Activated naive CD4-positive, alpha-beta T cell treated with anti-CD3 and anti-CD28 coated beads, Interleukin-2, amount 10 ng/mL, durations not matched to agents 7 days and 5 days (primary cell): ENCODE measurements at places on chromosomes 3 and 15.

GRCh38 chr3:150391161-150391560, 16.9 kb upstream of the TSC22D2 start:
- no peak for DNase-seq
- H3K4me1 ChIP-seq, result no peaks in the 10 kb centered on the region
- no peak overlapping the region for H3K4me3 ChIP-seq
- peaks cover 11% of the 10 kb centered on the region for H3K27me3 ChIP-seq

GRCh38 chr3:145704020-145704419, 457.0 kb downstream of the PLOD2 start:
- no peak overlapping the region for H3K4me3 ChIP-seq
- no peak for DNase-seq
- H3K36me3 ChIP-seq, result no peaks in the 10 kb centered on the region

DNA sequence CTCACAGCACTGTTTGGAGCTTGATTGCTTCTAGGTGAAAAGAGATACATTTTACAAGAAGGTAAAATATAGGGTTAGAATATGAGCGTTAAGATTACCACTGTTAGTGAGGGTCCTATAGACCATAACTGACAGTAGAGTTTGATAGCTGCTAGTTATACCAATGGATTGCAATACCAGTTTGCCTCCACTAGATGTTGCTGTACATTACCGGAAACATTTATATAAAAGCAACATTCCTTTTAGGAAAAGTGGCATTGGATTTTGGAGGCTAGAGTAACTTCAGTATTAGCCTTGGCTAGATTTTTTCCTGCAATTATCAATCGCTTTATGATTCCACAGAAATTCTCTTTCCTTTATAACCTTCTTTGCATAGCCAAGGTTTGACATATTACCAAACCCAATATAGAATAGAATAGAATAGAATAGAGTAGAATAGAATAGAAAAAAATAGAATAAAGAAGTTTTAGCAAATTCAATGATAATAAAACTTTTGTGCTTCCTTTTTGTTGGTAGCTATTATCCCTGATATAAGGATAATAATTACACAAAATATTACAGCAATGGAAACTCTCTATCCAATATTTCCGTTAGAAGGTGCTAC, 1093.6 kb upstream of the ALCAM start:
- no peak for DNase-seq
- H3K4me1 ChIP-seq, result no peaks in the 10 kb centered on the region
- no peaks in the 10 kb centered on the region for H3K27me3 ChIP-seq
- no peak overlapping the region for H3K4me3 ChIP-seq

DNA sequence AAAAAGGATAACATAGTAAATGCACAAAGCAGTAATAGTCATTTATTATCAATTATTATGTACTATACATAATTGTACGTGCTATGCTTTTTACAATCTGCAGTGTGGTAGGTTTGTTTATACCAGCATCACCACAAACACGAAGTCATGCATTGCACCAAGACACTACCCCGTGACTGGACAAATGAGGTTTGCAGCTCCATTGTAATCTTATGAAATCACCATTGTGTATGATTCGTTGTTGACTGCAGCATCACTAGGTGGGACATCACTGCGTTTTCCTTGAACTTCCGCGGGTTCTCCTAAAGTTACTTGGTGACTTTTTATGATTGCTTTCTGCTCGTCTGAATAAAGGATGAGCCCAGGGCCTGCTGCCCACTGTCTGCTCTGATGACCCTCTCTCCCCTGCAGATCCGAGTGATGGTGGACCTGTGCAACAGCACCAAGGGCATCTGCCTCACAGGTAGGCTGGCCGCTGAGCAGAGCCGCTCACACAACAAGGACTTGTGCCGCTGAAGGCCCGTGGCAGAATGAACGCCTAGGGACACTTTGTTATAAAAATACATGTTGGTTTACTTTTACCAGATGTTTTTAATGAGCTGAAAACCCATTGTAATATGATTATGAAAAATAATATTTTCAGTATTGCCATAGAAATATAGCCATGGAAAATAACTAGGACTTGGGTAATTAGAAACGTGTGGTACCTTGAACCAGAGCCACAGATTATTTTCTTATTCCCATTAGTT, 35.8 kb downstream of the GLDN start:
- H3K4me1 ChIP-seq, result no peaks in the 10 kb centered on the region
- no peak overlapping the region for H3K4me3 ChIP-seq
- peaks cover 5% of the 10 kb centered on the region for H3K27me3 ChIP-seq
- no peak for DNase-seq
- no peak overlapping the region for H3K27ac ChIP-seq

DNA sequence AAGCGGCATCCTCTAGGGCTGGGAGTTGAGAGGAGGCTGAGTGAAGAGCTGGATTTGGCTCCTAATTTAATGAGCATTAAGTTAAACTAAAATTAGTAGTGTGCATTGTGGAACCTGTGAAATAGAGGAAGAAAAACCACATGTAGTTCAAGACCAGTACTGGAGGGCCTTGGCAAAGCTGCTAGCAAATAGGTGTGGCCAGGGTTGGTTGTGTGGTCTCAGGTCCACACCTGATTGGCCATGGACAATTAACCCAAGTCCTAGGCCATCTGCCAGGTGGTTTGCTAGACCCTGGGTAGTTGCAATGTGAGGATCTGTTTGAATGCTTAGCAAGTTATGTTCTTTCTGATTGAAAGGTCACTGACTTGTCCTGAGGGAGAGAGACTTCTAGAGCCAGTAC, 275.5 kb downstream of the PDCD6IP start:
- no peaks in the 10 kb centered on the region for H3K36me3 ChIP-seq
- peaks cover 4% of the 10 kb centered on the region for H3K27me3 ChIP-seq
- no peak overlapping the region for H3K27ac ChIP-seq
- no peak for DNase-seq
- H3K4me3 ChIP-seq, result no peak overlapping the region

DNA sequence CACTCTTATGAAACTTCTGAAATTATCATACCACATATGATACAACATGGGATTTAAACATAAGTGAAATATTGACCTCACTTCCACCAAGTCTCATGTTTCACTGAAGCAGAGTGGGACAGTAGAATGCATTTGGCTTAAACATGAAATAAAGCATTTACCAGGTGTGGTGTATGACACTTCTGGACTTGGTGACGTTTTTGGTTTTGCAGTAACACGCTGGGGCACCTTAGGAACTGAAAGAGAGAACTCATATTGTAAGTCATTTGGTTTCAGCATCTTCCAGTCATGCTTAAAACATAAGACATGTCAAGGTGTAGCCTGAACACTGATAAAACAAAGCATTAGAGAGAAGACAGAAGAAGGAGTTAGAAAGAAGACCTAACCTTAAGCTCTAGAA, 95.3 kb downstream of the TFG start:
- no peaks in the 10 kb centered on the region for H3K4me1 ChIP-seq
- H3K36me3 ChIP-seq, result no peaks in the 10 kb centered on the region
- peaks cover 5% of the 10 kb centered on the region for H3K27me3 ChIP-seq
- no peak for DNase-seq
- no peak overlapping the region for H3K4me3 ChIP-seq
- H3K27ac ChIP-seq, result no peak overlapping the region

GRCh38 chr15:24966364-24967103, 11.7 kb downstream of the SNRPN start:
- no peak overlapping the region for H3K4me3 ChIP-seq
- no peaks in the 10 kb centered on the region for H3K27me3 ChIP-seq
- no peak overlapping the region for H3K27ac ChIP-seq
- no peaks in the 10 kb centered on the region for H3K4me1 ChIP-seq
- H3K36me3 ChIP-seq, result peaks cover 64% of the 10 kb centered on the region
- DNase-seq, result no peak

- H3K4me3 ChIP-seq, result no peak overlapping the region
- no peak for DNase-seq
- no peak overlapping the region for H3K27ac ChIP-seq
- no peaks in the 10 kb centered on the region for H3K36me3 ChIP-seq
- H3K27me3 ChIP-seq, result peaks cover 49% of the 10 kb centered on the region
- no peaks in the 10 kb centered on the region for H3K4me1 ChIP-seq
Observed at GRCh38 chr3:49566312-49566711, 12.0 kb downstream of the BSN start.

GRCh38 chr3:73490453-73491286, 134.1 kb downstream of the PDZRN3 start:
- H3K27me3 ChIP-seq, result peaks cover 4% of the 10 kb centered on the region
- H3K4me3 ChIP-seq, result no peak overlapping the region
- no peaks in the 10 kb centered on the region for H3K4me1 ChIP-seq
- no peak overlapping the region for H3K27ac ChIP-seq

- peak overlapping the region; percentile 99 for H3K4me3 ChIP-seq
- no peaks in the 10 kb centered on the region for H3K27me3 ChIP-seq
- peaks cover 88% of the 10 kb centered on the region for H3K36me3 ChIP-seq
- no peak for DNase-seq
- H3K27ac ChIP-seq, result peak overlapping the region; percentile 80
Observed at GRCh38 chr3:185928496-185928895, 9.3 kb downstream of the TRA2B start.

- DNase-seq, result no peak
- H3K27ac ChIP-seq, result no peak overlapping the region
- H3K36me3 ChIP-seq, result no peaks in the 10 kb centered on the region
- H3K4me1 ChIP-seq, result peaks cover 27% of the 10 kb centered on the region
- H3K4me3 ChIP-seq, result no peak overlapping the region
- peaks cover 13% of the 10 kb centered on the region for H3K27me3 ChIP-seq
Observed at GRCh38 chr15:99511866-99512661, 53.7 kb upstream of the MEF2A start.

DNA sequence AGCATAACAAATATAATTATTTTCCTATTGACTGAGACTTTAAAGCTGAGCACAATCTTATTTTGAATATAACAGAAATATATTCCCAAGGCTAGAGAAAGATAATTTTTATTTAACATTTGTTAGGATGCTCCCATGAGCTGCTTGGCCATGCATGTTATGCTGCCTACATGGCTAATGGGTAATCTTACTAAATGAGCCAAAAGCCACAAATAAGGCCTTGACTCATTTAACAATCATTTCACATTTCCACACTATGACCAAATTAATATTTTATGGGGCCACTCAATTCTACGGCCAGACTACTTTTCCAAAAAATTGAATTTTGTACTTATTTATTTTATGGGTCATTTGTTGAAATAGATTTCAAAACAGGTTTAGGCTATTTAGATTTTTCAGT, 141.7 kb downstream of the MEIS2 start:
- H3K27ac ChIP-seq, result no peak overlapping the region
- no peaks in the 10 kb centered on the region for H3K4me1 ChIP-seq
- no peaks in the 10 kb centered on the region for H3K36me3 ChIP-seq

- H3K27ac ChIP-seq, result no peak overlapping the region
- H3K4me3 ChIP-seq, result no peak overlapping the region
- no peaks in the 10 kb centered on the region for H3K4me1 ChIP-seq
- DNase-seq, result no peak
- peaks cover 40% of the 10 kb centered on the region for H3K27me3 ChIP-seq
- H3K36me3 ChIP-seq, result no peaks in the 10 kb centered on the region
Observed at GRCh38 chr15:39741258-39741657, 41.4 kb downstream of the FSIP1 start.

GRCh38 chr15:82536409-82537350, 3.6 kb downstream of the RPS17 start:
- H3K4me1 ChIP-seq, result peaks cover 37% of the 10 kb centered on the region
- no peak overlapping the region for H3K4me3 ChIP-seq
- H3K27me3 ChIP-seq, result no peaks in the 10 kb centered on the region
- peaks cover 53% of the 10 kb centered on the region for H3K36me3 ChIP-seq
- H3K27ac ChIP-seq, result peak overlapping the region; percentile 75
- DNase-seq, result no peak

DNA sequence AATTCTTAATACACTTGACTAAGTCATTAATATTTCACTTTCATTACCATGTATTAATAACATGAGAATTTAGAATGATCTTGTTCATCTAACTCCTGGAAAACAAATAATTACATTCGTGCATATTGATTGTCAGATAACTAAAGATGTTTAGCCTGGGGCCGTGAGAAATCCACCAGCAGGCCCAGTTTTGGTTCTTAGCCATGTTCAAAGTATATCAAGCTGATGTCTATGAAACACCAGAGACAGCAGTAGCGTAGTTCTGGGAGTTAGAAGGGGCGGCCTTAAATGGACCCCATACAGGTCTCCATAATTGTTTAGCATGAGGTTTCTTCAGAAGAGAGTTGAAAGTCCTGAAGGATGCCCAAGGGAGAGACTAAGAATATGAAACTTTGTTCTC, 103.6 kb upstream of the DPH6 start:
- H3K27me3 ChIP-seq, result no peaks in the 10 kb centered on the region
- no peaks in the 10 kb centered on the region for H3K4me1 ChIP-seq
- no peak overlapping the region for H3K4me3 ChIP-seq
- no peak for DNase-seq
- H3K36me3 ChIP-seq, result no peaks in the 10 kb centered on the region
- H3K27ac ChIP-seq, result no peak overlapping the region

GRCh38 chr3:52541050-52541449, 4.6 kb downstream of the UQCC5 start:
- no peak overlapping the region for H3K27ac ChIP-seq
- no peaks in the 10 kb centered on the region for H3K27me3 ChIP-seq
- H3K36me3 ChIP-seq, result peaks cover 47% of the 10 kb centered on the region
- H3K4me1 ChIP-seq, result peaks cover 36% of the 10 kb centered on the region
- H3K4me3 ChIP-seq, result no peak overlapping the region

DNA sequence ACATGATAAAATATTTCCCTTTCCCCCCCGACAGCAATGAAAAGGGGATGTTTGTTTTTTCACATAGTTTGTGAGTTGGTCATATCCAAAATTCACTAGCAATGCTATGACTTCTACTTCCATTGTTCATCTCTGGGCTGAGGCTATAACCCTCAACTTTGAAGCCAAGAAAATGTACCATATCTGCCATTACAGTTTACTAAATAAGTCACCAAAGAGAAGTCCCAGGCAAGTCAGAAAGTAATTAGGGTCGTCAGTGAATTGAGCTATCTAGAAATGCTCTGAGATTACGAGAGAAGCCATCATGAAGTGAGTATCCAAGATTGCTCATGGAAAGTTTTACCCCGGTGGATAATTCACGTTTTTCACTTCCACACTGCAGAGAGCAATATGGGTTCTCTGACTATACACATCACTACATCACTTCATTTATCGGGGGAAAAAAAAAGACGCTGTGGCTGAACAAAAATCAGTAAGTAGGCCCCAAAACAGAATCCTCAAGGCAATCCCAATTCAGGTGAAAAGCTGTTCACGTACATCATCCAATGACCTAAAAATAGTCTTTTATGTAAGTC, 1.4 kb downstream of the PEAK1 start:
- H3K4me1 ChIP-seq, result peaks cover 29% of the 10 kb centered on the region
- no peaks in the 10 kb centered on the region for H3K27me3 ChIP-seq
- H3K4me3 ChIP-seq, result peak overlapping the region; percentile 83
- peak overlapping the region; percentile 80 for H3K27ac ChIP-seq
- no peak for DNase-seq

DNA sequence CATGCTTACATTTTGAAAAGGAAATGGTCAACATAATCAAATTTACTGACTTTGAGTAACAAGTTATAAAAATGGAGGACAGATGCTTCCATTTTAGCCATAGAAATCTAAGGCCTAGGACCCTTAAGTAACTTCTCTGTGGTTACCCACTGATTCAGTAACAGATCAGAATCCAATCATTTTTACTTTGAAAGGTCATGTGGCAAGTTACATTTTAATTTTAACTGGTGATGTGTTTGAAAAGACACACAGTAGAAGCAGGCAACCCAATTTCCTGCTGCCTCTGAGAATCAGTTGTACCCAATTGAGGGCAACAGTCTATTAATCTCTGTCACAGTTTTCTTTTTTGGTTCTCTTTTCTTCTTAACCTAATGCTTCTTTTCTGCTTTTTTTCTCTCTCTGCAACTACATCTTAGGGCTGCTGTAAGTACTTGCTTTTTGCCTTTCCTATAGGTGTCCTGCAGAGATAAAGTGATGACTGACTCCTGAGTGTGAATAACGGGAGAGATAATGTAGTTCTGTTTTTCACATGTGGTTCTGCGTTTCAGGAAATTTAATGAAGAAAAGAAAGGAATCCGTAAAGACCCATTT, 3.3 kb downstream of the ZWILCH start:
- no peak for DNase-seq
- H3K36me3 ChIP-seq, result peaks cover 11% of the 10 kb centered on the region
- H3K27ac ChIP-seq, result no peak overlapping the region
